NCI-H1436 treated with DMSO at 0.1 percent for 48 hours (cell line): ENCODE measurements at places on chromosomes 7 and 10.

DNA sequence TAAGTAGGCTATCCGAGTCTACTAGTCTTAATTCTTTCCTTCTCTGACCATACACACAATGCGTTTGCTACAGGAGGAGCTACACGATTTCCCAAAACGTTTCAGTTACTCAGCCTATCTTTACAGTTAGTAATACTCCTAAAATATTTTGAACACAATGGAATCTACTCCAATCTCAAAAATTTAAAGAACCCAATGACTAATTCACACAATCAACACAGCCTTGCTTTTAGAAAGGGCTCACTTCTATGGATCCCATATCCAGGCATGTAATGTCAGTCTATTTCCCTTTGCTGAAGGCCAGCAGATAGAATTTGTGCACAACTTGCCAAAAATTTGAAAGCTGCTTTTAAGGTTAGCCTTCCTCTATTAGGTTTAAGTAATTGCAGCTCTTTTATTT is 107.2 kb downstream of the VPS41 start:
- DNase-seq, result no peak

DNA sequence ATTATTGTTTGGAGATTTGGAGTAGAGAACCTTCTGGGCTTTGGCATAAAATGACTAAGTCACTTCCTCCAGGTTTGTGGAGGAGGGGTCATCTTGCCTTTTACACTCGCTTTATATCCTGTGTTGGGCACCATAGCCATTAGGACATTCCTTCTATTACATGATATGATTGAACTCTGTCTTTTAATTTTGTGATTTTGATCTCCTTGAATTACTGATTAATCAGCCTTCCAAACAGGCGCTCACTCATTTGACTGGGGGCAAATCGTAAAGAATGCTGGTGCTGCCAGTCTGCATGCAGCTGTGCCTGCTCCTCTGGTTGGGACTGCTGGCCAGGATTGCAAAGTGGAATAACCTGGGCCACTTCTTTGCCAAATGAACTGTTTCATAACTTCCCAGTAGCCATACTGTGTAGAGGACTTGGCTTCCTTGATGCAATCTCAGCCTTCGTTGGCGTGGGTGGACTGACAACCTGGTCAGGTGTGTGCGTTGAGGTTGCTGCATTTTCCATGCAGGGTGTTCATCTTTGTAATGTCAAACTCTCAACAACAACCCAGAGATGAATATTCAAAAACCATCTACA is 65.9 kb upstream of the RAB11FIP2 start:
- DNase-seq, result no peak

GRCh38 chr10:122293961-122294380 is 22.9 kb downstream of the BTBD16 start:
- DNase-seq, result no peak

DNA sequence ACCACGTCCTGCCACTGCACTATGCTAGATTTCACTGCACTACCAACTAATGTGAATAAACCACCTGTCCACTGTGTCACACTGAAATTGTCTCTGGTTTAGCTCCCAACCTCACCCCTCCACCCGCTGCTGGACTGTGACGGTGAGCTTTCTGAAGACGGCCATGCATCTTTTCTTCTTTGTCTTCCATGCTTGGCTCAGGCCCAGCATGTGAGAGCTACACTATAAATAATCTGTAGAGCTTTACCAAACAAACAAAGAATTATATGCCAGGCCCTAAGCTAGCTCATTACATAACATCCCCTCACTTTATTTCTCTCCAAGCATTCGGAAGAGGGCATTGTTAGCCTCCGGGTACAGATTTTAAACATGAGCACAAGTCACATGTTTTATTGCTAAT is 633.2 kb downstream of the TNS3 start:
- no peak for DNase-seq

DNA sequence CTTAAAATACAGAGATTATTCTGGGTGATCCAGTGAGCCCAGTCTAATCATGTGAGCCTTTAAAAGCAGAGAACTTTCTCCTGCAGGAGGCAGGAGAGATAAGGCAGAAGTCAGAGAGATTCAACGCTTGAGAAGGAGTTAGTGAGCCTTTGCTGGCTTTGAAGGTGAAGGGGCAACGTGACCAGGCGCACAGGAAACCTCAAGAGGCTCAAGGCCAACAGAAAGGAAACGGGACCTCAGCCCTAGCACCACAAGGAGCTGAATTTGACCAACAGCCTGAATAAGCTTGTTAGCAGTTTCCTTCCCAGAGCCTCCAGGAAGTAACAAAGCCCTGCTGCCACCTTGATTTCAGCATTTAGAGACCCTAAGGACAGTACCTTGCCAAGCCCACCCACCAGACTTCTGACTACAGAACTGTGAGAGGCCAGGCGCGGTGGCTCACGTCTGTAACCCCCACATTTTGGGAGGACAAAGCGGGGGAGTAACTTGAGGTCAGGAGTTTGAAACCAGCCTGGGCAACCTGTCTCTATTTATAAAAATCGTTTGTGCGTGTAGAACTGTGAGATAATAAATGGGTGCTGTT is 87.3 kb upstream of the KAT6B start:
- DNase-seq, result peak; percentile 8

DNA sequence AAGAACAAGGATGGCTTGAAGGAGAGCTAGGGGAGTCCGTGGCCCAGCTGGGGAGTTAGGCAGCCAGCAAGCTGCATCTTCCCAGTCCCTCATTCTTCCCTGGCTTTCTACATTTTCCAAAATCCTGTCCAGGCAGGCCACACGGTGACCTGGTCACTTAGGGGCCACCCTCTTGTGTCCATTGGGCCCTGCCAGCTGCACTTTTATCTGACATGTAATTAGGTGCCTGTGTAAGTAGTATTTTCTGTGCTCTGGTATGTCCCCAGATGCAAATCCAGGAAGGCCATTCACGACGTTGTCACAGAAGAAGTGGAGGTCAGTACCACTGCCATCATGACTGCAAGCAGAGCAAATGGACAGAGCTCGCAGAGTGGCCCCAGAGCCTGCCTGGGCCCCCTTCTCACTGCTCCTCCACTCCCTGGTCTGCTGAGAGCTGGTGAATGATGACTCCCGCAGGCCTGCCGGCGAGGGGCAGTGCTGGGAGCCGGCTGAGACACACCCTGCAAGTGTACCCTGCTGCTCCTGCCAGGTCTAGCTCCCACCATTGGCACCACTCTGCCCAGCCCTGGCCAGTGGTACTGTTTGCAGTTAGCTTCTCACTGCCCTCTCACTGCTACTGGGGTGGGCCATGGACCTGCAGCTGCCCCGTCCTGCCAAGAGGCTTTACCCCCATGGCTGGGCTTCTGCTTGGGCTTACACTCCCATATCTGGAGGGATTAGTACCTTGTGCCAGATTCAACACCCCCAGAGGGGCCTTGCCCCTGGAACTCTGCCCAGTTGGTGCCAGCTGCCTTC is 98.2 kb downstream of the GLRX3 start:
- no peak for DNase-seq

- no peak for DNase-seq
Observed at GRCh38 chr10:122311716-122312115, 40.6 kb downstream of the BTBD16 start.

- DNase-seq, result no peak
Observed at GRCh38 chr7:22640269-22640668, 86.7 kb upstream of the IL6 start.

DNA sequence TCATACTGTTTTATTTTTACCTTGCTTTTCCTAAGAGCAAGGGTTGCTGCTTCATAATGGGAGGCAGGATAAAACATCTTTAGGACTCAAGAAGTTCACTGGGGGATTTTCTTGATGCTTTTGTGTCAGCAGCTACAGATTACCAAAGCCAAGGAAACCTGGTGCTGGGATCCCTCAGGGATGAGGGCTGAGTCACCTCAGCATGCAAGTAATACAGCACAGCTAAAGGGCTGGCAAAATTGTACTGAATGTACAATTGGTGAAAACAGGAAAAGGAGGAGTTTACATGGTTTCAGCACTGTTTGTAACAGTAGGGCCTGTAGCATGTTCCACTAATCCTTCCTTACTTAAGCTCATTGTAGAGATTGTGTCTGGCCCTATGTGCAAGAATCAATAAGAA is 1056.8 kb downstream of the SORCS1 start:
- no peak for DNase-seq

DNA sequence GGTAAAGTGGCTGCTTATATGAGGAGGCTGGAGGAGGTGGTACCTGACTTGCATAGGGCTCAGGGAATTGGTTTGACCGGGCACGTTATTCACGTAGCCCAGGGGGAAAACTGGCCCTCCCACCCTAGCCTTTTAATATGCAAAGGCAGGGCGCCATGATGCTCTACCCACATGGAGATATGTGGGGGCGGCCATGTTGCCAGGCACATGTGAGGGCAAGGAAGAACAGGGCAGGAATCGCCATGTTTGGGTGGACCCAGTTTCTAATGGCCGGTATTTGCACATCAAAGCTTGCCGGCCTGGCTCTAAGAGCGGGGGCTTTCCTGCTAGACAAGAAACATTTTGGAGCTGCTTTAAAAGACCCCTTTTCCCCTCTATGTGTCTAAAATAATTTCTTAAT is 949.7 kb upstream of the C7orf33 start:
- DNase-seq, result no peak

DNA sequence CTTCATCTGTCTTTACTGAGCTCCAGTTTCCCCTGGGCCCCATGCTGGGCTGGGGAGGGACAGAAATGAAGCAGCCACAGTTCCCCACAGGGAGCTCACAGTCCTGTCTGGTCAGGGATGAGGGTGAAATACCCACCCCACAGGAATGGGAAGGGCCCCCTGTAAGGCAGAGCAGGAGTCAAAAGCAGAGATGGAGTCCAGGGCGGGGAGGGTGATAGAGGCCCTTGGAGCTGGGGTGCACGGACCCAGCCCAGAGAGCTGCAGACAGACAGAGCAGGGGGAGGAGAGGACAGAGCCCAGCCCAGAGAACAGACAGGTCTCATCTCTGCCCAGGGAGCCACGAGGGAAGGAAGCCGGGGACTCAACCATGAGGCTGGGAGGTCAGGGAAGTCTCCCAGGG is 34.9 kb upstream of the ZNF488 start:
- no peak for DNase-seq

GRCh38 chr7:139648941-139649425 is 125.5 kb downstream of the CLEC2L start:
- DNase-seq, result no peak

GRCh38 chr7:66119245-66119850 is 4.7 kb downstream of the CRCP start:
- no peak for DNase-seq

GRCh38 chr10:517241-517830 is 172.1 kb downstream of the DIP2C start:
- DNase-seq, result no peak

- no peak for DNase-seq
Observed at GRCh38 chr7:5704534-5704922, 76.9 kb downstream of the RNF216 start.

GRCh38 chr10:49734676-49735075 is 27.4 kb downstream of the OGDHL start:
- DNase-seq, result no peak

DNA sequence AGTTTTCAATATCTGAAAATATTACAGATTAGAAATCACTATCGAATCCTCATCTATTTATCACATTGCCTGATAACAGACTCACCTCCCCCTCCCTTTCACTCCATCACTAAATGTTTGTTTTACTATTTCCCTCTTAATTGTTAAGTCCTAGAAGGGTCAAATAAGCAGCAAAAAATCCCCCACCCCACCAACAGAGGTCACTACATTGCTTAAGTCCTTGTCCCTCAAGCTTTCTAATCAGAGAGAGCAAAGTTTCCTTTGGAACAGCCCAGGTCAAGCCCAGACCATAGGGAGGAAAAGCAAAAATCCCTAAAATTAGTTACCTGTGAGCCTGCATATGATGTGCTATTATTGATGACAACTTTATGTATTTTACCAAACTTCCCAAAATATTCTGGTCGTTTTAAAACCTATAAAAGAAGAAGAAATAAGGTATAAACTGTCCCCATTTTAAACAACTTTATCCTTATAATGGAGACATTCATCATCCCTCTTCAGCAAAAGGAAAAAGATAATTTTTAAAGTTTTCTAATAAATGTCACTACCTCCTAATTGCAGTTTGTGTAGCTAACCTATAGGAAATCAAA is 95.0 kb downstream of the CNOT4 start:
- no peak for DNase-seq

DNA sequence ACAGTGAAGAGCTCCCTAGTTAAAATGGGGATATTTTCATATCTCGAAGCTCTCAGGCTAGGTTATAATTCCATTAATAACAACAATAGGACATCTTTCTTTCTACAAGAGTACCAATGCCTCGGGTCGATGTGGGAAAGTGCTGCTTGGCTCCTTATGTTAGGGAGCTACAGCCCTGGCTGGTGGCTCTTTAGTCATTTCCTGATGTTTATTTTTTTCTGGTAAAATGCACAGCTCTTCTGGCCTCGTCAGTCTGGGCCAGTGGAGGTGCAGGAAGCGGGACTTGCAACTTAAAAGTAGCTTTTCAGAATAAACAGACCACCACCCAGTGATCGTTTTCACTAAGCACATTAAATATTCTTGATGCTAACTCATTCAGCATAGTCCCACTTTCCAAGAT is 58.3 kb downstream of the MKX start:
- DNase-seq, result no peak

DNA sequence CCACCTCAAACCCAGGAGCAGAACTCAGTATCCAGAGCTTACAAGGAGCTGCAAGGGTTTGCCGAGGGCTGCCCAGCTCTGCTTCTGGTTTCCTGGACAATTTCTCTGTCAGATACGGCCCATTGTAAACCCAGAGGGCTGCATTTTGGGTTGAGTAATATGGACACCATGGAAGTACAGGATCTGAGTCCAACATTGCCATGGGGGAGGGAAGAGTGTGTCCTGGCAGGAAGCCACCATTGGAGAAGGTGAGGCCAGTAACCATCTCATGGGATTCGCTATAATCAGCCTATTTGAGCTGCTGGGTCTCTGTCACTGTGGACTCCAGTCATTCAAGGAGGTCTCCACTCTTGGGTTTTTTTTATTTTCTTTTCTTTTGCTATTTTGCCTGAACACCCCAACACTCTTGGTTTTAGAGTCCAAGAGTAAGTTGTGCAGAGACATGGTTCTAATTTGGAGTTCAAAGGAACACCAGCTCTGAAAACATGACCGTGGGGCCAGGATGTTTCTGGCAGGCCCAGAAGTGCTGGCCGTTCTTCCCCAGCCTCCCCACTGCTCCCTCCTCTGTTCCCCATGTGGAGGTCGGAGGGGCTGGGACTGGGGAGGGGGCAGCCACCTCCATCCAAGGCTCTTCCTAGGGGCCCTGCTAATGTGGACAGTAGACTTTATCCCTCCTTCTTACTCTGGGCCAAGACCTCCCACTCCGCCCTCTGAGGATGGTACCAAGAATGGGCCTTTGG is 46.2 kb downstream of the CHST3 start:
- no peak for DNase-seq

- peak; percentile 43 for DNase-seq
Observed at GRCh38 chr7:100655908-100656674, at the start of gene ACTL6B. Gene ACTL6B (minus strand): TSS chr7:100656448. CDS start chr7:100656354, 94 bp downstream.

DNA sequence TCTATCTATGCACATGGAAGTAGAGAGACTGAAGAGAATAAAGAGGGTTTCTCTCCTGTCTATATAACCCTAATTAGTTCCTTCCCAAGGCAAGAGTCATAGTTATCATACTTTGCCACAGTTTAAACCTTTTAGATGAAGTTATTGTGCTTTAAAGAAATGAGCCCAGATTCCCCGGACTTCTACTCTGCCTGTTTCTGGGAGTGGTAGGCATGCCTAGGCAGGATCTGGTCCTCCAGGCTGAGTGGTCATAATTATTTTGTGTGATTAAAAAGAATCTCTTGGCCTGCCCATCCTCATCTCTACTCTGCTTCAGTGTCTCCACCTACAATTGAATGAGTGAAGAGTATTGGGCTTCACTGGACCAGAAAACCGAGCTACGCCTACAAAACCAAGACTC is 179.2 kb downstream of the IMMP2L start:
- no peak for DNase-seq

GRCh38 chr7:29563590-29564495 is at the start of gene PRR15:
Gene PRR15 (plus strand): TSS chr7:29563835. CDS start chr7:29566330, 2,495 bp downstream.
- peak; percentile 24 for DNase-seq

- DNase-seq, result peak; percentile 90
Observed at GRCh38 chr7:8638076-8638475, 204.7 kb downstream of the NXPH1 start.
